Endothelial cell of umbilical vein (primary cell): ENCODE measurements at places on chromosomes 12 and 14. TPM values are rescaled to one million over a fixed set of nuclear protein-coding genes. Genes with fewer than 3 reads are reported as not detected.

GRCh38 chr14:78917462-78917861 is 747.3 kb downstream of the NRXN3 start:
- DNase-seq = no peak

DNA sequence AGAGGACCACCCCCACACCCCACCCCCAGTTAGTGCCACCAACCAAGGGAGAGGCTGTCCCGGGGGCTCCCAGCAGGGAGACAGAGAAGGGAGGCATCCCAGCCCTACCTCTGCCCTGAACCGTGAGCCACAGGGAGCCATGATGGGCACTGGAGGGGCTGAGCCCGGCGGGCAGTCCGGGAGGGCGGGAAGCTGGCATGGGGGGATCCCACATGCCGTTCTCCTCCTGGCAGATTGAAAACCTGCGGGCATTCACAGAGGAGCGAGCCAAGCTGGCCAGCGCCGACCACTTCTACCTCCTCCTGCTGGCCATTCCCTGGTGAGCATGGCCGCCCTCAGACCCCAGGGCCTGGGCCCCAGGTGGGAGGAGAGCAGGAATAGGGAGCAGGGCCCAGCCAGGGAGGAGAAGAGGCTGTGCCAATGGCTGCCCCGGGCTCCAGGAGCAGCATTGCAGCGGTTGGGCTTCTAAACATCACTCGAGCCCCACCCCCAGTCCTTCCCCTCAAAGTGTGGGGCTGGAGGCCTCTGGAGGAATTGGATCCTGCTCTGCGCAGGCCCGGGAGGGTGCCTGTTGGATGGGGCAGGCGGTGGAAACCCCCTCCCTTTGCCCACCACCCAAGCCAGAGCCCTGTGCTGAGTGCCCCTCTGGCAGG is 14.5 kb upstream of the ADSS1 start:
- no peak for DNase-seq

- no peak for DNase-seq
Measured at GRCh38 chr12:75378354-75378753, 12.5 kb upstream of the GLIPR1L2 start.

GRCh38 chr12:75444429-75445136 is 36.0 kb upstream of the GLIPR1 start:
- DNase-seq = no peak

- no peak for DNase-seq
Measured at GRCh38 chr14:66514213-66514612, 6.3 kb downstream of the GPHN start.

The GDF3 gene
- total RNA-seq = 4.1 and 5.0 TPM in 2 replicates

The RPGRIP1 gene
- not detected in 2 replicates for total RNA-seq

The PUS7L gene
- total RNA-seq = 11.4 and 13.1 TPM in 2 replicates

The SLC7A8 gene
- 1.1 and 1.6 TPM in 2 replicates for total RNA-seq
